Umbilical cord (tissue), 2 donors: ENCODE measurements at places on chromosomes 7 and 10.
A peak's percentile ranks its signal among the peaks of the same experiment; 100 is the strongest.

DNA sequence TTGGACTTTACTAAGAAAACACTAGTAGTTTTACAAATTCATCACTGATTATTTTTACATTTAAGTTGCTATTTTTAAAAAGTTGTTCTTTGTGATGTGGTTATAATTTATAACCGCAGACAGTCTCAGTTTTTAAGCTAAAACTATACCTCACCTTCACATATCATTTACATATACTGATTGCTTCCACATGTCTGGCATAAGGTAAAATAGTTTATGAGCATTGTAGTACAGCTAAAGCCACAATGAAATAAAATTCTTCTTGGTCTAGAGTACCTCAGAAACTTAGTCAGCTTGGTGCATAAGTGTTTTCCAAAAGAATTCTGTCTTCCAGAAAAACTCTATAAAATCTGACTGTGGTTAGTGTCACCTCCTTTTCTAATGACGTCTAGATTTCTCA lies 13.0 kb downstream of the SEMA3A start:
- DNase-seq = no peak

GRCh38 chr7:130182990-130183389 lies 22.2 kb downstream of the TMEM209 start:
- DNase-seq = no peak

- DNase-seq = peak; percentile 38
Measured at GRCh38 chr7:130274983-130275591, 8.4 kb downstream of the CPA2 start.

DNA sequence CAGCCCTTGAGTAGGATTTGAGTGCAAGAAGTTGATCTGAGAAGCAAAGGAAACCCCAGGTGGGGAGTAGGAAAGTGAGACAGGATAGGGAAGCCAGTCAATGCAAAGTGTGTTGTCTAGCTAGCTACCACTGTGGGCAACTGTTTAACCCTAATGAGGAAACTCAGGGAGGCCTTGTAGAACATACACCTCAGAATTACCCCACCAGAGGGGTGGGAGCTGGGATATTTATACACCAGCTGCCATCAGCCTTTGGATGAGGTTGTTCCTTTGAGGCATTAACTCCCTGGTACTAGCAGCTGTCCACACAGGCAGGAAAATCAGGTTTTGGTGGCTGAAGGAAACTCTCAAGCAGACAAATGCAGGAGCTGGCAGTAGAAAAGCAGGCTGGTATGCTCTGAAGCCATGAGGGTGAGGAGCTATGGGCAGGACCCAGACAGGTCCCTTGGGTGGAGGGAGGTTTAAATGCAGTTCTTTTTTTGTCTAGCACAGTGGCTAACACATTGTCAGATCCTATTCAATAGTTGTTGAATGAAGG lies 60.1 kb upstream of the ARID5B start:
- no peak for DNase-seq

DNA sequence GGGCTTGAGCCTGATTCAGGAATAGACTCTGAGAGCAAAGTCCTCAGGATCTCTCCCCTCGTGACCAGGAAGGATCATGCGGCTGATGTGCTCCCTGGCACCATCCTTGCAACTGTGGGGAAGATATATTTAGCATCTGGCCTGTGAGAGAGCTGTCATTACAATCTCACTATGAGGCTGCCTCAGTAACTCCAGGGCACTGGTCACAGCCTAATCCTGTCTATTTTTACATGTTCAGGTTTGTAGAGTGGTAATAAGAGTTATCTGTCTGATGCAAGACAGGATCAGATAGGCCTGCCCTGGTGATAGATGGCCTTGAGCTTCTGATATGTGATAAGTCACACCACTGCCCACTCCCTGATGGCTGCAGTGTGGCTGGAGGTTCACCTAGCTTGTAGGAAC lies 50.7 kb downstream of the PPP1R3C start:
- no peak for DNase-seq

DNA sequence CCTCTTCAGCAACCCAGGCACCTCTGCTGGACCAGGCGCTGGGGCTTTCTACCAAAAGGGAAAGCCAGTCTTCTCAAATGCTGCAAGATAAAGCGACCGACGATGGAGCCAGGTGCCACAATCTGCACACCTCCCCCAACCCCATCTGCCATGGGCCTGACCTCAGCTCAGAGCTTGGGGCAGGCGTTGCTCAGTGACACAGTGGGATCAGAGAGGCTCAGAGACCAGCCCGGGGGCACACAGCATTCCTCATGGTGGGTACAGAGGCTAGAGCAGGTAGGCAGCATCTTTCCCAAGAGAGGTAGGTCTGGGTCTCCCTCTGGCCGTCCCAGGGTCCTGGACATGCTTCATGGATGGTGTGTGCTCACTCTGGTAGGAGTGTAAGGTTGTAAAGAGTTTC lies 56.3 kb downstream of the ZMIZ1 start:
- no peak for DNase-seq

GRCh38 chr10:24463611-24464426 lies 254.9 kb downstream of the KIAA1217 start:
- DNase-seq = peak; percentile 76

- DNase-seq = peak; percentile 85
Measured at GRCh38 chr7:69564454-69565417, 33.5 kb upstream of the AUTS2 start.

GRCh38 chr10:42640610-42641229 lies 2.4 kb upstream of the ZNF33B start:
- no peak for DNase-seq

DNA sequence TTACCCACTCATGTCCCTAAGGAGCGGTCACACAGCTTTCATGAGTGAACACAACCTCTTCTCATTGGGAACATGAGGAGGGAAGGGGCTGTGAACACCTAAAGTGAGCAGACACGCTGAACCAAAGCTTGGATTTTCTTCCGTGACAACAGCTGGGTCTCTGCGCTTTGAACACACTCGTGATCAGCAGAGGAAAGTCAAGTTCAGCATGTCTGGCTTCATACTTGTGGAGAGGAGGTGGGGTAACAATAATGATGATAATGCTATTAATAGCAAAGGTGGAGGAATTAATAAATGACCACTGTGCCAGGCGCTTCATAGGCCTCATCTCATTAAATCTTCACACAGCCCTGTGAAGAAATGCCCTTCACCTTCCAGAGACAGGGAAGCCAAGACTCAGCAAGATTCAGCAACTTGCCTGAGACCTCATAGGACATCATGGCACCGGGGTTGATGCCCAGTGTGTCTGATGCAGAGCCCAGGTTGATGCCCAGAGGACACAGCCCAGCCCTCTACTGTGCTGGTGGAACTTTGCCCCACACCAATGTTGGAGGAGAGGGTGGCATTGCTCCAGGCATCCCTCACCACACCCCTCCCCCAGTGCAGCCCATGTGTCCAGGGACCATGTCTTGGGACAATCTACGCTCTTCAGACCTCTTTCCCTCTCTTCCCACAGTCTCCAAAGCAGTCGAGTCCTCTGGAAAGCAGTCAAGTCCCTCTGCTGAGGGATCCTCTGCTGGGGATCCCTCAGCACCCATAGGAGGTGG lies 40.6 kb downstream of the GSDME start:
- no peak for DNase-seq

DNA sequence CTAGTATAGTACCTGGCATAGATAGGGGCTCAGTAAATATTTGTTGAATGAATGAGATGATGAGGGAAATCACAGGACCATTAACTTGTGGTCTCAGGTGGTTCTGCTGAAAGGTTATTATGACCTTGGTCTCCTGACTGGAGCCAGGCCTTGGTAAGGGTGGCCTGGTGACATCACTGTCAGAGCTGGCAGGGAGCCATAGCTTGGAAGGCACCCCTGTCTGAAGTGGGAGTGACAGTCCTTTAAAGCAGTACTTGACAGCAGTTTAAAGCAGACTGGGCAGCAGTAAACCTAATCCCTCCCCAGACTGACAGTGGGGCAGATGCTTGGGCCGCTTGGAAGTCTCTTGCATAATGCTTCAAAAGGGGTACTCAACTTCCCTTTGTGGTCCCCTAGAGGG lies 13.4 kb downstream of the DPCD start:
- DNase-seq = no peak

DNA sequence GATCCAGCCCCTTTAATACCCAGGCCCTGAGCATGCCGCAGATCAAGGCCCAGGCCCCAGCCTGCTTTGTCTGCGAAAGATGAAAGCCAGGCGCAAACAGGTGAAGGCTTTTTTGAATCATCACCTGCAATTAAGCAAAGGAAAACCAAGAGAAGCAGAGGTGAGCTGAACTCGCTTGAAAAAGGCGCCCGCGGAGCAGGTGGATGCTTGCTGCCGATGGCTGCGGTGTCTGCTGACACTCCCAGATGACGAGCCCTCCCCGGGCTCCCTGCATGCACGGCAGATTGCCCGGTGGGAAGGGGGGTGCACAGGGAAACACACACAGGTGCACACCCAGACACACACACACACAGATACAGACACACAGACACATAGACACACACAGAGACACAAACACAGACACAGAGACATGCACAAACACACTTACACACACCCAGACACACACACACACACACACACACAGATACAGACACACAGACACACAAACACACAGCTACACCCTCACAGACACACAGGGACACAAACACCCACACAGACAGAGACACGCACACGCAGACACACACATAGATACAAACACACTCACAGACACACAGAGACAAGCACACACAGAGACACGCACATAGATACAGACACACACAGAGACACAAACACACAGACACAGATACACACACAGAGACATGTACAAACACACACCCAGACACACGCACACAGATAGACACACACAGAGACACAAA lies 142.6 kb upstream of the RNF32 start:
- DNase-seq = no peak

- no peak for DNase-seq
Measured at GRCh38 chr7:105839266-105839665, 37.1 kb downstream of the ATXN7L1 start.

- no peak for DNase-seq
Measured at GRCh38 chr7:104530251-104530650, 201.8 kb downstream of the LHFPL3 start.

DNA sequence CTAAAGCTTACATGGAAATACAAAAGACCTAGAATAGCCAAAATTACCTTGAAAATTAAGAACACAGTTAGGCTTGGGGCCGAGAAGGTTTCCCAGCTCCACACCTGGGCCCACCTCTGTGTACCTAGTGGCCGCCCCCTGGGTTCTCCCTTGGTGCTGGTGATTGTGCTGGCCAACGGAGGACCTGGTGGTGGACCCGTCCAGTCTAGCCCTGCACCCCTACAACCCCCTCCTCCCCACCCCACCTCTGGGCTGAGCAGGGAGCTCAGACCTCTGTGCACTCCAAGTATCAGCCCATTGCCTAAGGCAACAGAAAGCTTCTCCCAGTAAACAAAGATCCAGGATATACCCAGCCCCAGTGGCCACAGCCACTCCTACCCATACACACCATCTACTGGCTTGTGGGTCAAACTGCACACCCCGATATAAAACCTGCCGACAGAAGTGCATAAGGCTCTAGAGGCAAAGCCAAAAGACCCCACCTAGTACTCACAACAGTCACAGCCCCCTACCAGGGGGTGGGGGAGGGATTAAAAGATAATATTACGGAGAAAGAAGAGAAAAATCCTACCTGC lies 105.0 kb upstream of the DIP2C start:
- no peak for DNase-seq

- DNase-seq = no peak
Measured at GRCh38 chr10:110192552-110192951, 14.9 kb upstream of the MXI1 start.

DNA sequence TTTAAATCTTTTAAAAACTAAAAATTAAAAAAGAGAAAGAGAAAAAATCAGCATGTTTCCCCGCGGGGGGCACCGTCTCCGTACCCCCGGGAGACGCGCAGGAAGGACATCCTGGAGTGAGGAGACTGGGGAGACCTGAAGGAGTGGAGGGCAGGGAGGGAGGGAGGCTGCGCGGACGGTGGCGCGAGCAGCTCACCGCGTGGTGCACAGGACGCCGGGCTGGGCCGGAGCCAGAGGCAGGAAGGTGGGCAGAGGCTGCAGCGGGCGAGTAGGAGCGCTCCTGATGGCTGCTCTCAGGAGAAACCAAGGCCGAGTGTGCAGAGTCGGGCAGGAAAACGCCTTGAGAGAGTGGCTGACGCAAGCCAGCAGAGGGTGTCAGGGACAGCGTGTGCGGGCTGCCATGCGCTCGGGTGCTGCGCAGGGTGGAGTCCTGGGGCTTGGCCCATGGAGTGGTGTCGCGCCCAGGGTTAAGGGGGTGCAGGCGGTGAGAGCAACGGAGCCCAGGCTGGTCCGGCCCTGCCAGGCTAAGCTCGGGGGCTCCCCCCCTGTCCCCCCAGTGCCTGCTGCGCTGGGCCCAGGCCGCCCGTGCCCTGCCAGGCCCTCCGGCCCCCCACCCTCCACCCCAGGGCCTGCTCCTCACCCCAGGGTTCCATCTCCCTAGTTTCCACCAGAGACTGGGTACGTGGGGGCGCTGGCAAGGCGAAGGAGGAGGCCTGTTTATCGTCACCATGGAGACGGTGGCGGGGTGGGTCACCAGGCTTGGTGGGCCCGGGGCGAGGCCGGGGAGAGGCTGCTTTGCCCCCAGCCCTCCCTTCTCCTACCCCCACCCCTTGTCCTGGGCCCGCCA lies 28.9 kb upstream of the FXYD4 start:
- DNase-seq = no peak

GRCh38 chr7:153835712-153836265 lies 216.4 kb upstream of the DPP6 start:
- DNase-seq = no peak

- DNase-seq = no peak
Measured at GRCh38 chr10:91126471-91126870, 94.0 kb upstream of the PCGF5 start.

DNA sequence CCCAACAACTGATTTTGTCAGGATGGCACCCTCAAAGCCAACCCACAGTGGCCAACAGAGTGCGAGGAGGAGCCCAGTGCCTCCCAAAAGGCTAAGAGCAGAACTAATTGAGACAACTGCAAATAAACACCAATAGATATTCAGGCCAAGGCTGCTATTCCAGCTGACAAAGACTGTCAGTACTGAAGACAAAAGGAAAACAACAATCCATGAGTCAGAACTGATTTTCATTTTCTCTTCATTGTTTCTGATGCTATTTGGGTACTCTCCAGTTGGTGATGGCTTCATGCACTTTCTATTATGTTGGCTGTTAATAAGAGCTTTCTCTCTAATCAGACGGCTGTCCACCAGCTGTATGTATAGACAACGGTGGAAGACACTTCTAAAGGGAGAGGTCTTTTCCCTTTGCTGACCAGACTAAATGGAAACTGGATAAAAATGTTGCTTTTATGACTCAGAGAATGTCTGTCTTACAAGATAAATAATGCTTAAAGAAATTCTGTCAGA lies 515.9 kb downstream of the PARD3 start:
- DNase-seq = peak; percentile 38

- no peak for DNase-seq
Measured at GRCh38 chr7:27183682-27184336, 1.2 kb downstream of the HOXA11 start.

DNA sequence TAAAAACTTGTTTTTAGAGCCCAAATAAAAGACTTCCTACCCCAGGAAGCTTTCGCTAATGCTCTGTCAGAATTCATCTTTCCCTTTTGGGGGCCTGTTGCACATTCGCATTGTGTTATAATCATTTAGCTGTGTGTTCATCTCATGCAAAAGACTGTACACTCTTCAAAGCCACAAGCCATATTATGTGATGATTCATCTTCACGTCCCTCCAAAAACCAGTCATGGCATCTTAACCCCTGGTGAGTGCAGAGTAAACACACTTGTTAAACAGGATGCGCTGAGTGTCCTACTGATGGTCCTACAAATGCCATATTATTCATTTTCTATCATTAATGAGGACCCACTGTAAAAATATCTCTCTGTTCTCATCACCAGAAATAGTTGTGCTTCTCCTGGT lies 235.4 kb downstream of the KIAA1217 start:
- DNase-seq = no peak
